Gastroesophageal sphincter (tissue), 4 donors: ENCODE measurements at places on chromosomes 1 and 21.

- no peak for ATAC-seq
Measured at GRCh38 chr1:29352719-29353420, 116.5 kb downstream of the PTPRU start.

GRCh38 chr1:9196129-9197040 lies 38.2 kb upstream of the H6PD start:
- peak; percentile 70 for ATAC-seq

DNA sequence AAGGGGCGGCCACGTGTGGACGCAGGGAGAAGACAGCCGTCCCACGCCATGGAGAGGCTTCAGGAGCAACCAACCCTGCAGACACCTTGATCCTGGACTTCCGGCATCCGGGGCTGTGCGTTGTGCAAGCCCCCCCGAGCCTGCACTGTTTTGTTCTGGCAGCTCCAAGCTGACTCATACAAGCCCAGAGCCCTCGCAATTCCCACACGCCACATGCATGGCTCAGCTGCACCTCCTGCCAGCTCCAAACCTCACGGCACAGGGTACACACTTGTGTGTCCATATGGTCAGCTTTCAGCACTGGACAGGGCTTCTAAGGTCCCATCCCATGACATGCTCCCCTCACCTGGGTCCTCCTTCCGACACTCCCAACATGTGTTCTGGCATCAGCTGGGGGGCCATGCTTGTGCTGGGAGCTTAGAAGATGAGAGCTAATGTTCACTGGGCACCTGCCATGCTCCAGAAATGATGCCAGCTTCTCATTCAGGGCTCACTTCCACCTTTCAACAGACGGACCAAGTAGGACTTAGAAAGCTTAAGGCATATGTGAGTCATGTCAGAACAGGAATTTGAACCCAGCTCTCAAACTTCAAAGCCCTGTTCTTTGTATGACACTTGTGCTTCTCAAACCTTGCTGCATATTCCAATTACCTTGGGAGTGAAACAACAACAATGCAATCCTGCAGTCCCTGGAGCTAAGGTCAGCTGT lies 137.3 kb downstream of the PGBD5 start:
- no peak for ATAC-seq

GRCh38 chr1:48333316-48333715 lies 110.8 kb downstream of the SLC5A9 start:
- no peak for ATAC-seq

- no peak for ATAC-seq
Measured at GRCh38 chr1:19569786-19570185, 74.3 kb upstream of the NBL1 start.

- ATAC-seq: no peak
Measured at GRCh38 chr1:33150522-33150921, 31.3 kb downstream of the TRIM62 start.

GRCh38 chr1:2452201-2452931 lies 23.7 kb upstream of the PLCH2 start:
- ATAC-seq: no peak

GRCh38 chr1:161021970-161022353 lies 1.0 kb upstream of the F11R start:
- ATAC-seq: no peak

- no peak for ATAC-seq
Measured at GRCh38 chr21:45922648-45923047, 58.9 kb upstream of the COL6A1 start.

GRCh38 chr1:110084227-110085078 lies 14.0 kb upstream of the ALX3 start:
- peak; percentile 80 for ATAC-seq

DNA sequence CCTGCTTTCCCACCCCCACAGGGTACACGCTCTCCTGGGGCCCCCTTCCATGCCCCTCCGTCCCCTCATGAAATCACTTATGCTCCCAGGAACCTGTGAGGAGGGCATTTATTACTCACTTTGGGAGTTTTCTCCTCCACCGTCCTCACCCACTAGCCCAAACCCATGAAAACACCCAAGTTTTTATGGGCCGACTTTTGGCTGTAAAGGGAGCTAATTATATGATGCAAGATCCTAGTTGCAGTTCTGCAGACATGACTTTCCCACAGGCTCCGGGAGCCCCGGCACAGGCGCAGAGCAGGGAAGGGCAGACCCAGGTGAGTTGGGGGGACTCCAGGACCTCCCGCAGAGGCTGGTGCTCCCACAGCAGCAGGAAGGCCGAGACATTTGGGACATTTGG lies 29.7 kb downstream of the EPHA2 start:
- ATAC-seq: no peak

DNA sequence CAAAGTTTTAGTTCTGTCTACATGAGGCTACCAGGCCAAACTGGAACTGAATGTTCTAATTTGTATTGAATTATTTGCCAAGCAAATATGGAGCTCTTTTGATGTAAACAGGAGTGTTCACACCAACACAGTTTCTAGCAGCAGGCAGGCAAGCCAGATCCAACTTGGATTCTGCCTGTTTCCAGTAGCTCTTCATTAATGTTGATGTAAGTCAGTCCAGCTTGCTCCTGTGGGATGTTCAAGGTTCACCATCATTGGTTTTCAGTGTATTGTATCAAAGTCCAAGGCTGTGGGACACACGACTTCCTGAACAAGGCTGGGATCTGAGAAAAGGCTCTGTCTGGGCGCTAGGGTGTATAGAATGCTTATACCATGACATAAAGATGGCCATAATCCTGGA lies 68.1 kb downstream of the PAPPA2 start:
- no peak for ATAC-seq

GRCh38 chr1:198101716-198102453 lies 54.9 kb upstream of the NEK7 start:
- ATAC-seq: no peak

DNA sequence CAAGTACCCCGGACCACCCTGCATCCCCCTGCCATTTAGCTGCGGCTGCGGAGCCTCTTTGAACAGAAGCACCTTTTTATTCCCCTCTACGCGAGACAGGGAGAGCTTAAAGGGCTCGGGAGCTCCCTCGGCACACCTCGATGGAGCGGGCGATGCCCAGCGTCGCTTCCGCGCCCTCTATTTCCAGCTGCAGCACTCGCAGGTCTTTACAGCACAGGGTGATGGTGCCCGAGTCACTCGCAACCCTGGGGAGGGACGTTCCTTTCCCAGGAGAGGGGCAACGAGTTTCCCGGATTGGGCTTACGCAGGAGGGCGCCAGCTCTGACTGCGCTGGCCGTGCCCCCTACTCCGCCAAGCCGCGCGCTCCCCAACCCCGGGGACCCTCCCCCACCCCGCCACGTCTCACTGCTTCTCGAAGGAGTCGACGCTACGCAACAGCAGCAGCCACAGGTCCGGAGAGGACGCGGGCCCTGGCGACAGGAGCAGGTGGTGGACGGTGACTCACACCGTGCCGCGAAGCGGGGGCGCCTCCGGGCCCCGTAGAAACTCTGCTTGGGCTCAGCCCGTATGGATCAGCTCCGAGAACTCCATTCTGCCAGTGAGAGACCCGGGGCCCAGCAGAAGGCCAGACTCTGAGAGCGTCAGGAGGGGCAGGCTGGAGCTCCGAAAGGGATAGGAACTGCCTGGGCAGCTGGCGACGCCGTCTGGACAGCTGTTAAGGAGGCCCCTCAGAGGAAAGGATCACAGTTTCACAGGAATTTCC lies 5.8 kb upstream of the FAM167B start:
- ATAC-seq: peak; percentile 65

DNA sequence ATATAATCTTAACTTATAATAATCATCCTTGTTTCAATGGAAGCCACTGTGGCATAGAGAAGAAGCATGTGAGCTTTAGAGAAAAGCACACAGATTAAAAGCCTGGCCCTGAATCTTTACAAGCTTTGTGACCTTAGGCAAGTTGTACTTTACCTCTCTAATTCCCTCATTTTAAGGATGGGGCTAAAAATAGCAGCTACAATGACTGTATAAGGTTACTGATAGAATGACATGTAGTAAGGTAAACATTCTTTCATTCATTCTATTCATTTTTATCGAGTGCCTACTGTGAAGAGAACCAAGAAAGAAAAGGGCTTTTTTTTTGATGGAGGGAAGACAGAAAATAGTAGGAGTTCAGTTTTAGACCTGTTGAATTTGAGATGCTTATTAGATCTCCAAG lies 25.6 kb downstream of the CDKN2C start:
- no peak for ATAC-seq

GRCh38 chr21:46393451-46393940 lies 65.2 kb upstream of the DIP2A start:
- ATAC-seq: peak; percentile 28

GRCh38 chr1:117286145-117286544 lies 75.4 kb upstream of the VTCN1 start:
- ATAC-seq: no peak

GRCh38 chr1:92884195-92884594 lies 52.4 kb downstream of the RPL5 start:
- ATAC-seq: no peak

DNA sequence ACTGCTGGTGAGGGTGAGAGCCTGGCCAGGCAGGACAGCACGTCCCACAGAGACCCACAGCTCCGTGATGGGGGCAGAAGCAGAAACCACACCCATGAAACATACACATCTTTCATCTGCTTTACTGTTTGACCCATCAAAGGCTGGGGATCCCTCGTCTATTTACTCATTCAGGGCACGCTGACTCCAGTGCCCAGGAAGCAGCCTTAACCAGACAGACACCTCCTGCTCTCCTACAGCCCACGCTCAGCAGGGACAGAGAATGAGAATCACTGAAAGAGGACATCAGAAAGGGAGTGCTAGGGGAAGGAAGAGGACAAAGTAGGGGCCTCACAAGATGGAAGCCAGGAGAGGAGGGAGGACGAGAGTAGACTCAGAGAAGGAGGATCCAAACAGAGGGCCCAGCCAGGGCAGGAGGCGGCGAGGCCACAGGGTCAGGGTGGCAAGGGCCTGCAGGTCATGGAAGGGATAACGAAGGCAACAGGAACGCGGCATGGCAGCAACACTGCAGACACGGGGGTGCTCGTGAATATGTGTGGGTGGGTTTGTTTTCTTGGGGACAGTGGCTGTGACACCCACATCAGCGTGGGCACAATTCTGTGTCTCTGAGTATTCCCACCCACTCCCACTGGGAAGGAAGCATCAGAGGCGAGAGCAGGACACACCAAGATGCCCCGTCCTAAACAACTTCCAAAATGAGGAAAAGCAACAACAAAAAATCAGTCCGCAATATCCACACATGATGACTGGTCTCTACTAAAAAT lies 15.4 kb upstream of the NADK start:
- ATAC-seq: no peak

- ATAC-seq: no peak
Measured at GRCh38 chr1:244431166-244431565, 20.5 kb downstream of the ADSS2 start.

GRCh38 chr1:201023920-201024624 lies 558 bp upstream of the KIF21B start:
- no peak for ATAC-seq

GRCh38 chr1:244361764-244362473 lies 89.8 kb downstream of the ADSS2 start:
- peak; percentile 75 for ATAC-seq

DNA sequence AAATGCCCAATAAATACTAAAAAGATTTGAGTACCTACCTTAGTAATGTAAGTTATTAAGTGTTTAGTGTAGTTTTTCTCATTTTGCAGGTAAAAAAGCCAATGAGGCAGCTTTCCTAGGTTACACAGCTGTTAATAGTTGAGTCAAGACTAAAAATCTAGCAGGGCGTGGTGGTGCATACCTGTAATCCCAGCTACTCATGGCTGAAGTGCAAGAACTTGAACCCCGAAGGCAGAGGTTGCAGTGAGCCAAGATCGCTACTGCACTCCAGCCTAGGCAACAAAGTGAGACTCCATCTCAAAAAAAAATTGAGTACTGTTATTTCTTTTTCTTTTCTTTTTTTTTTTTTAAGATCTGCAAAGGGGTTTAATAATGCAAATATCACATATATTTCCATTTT lies 7.7 kb downstream of the YBX1 start:
- no peak for ATAC-seq

DNA sequence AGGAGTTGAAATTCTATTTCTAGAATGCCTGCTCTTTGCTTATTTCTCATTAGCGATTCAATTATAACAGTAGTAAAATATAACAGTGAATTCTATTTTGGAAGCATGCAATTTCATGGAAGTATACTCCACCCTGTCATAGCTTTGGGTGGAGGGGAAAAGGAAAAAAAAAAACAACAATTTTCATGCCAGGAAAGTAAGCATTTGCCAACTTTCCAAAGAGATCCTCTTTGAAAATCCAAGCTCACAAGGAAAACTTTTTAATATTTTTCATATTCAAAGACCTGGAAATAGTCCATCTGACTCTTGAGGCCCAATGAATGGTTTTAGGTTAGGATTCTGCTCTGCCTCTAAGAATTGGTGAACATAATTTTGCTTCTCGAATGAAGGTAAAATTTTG lies 134.5 kb downstream of the PTPN14 start:
- no peak for ATAC-seq

GRCh38 chr1:118948351-118948750 lies 39.8 kb downstream of the TBX15 start:
- ATAC-seq: no peak

GRCh38 chr1:234369033-234369430 lies 4.2 kb upstream of the COA6 start:
- ATAC-seq: no peak

DNA sequence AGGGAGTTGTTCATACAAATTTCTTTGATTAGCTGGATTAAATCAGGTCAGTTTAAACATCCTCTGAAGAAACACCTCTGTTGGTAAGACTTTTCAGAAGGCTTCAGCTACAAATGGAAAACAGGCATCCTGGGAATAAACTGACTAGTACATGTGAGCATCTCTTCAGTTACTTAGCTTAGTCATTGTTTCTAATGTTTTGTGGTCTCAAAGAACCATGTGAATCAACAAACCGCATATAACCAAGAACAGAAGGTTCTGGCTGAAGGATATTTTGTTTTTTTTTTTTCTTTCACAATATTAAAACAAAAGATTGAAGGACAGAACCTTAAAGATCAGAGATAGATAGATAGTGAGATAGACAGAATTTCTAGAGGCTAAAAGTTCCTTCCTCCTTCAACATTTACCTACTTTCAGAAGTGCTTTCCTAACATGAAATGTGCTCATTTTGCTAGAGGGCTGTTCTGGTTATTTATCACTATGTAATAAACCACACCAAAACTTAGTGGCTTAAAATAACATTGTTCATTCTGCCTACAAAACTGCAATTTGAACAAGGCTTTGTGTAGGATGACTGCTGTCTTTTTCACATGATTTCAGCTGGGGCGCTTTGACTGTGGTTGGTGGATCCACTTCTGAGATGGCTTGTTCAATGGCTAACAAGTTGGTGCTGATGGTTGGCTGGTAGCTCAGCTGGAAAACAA lies 119.8 kb upstream of the PTGFR start:
- ATAC-seq: no peak
